ENCODE measurements at places on chromosomes 11 and 22.

DNA sequence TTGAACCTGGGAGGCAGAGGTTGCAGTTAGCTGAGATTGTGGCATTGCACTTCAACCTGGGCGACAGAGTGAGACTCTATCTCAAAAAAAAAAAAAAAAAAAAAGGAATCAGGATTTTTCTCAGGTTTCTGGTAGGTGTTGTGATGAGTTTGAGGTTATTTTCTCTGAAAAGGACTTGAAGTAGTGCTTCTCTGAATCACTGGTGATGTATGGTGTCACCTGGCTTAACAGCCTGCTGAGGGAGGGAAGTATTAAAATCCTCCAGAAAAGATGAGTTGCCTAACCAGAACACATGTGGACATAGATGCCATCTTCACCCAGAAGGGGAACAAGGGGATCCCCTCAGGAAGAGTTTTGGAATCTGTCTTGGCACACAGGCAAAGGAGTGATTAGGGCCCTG lies 20.1 kb downstream of the SMARCB1 start:
- DNase-seq, result no peak

GRCh38 chr11:84249344-84250135 lies 963.4 kb upstream of the CCDC90B start:
- DNase-seq, result no peak

DNA sequence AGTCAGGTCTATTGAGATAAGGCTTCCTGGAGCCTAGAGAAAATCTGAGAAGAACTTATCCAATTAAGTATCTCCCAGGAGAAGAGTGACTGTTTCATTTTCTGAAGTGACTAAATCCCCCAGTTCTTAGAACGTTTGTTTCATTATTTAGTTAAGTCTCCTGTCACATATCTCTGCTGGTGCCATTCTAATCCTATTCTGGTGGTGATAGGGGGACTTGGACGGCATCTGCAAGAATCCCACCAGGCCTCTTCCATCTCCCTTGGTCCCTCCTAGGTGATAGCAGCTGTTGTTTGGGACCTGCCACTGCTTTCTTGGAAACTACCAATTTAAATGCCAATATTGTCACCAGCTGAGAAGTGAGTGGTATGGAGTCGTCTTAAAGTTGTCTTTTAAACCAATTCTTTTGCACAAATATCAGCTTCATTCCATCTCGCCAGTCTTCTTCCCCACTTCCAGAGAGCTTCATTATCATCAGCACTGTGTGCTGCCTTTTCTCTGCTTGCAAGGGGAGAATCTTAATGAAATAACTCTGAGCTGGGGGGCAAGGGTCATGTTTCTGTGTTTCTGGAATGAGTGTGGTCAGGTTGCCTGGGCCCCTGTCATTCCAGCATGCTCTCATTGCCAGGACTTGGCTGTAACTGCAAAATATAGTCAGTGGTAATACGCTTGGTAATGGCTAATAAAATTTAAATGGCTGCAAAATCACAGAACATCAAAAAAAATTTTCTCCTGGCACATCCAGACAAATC lies 104.8 kb downstream of the LDLRAD3 start:
- DNase-seq, result no peak

- DNase-seq, result no peak
These were observed 110.4 kb downstream of the ELP4 start for GRCh38 chr11:31619980-31620379.

DNA sequence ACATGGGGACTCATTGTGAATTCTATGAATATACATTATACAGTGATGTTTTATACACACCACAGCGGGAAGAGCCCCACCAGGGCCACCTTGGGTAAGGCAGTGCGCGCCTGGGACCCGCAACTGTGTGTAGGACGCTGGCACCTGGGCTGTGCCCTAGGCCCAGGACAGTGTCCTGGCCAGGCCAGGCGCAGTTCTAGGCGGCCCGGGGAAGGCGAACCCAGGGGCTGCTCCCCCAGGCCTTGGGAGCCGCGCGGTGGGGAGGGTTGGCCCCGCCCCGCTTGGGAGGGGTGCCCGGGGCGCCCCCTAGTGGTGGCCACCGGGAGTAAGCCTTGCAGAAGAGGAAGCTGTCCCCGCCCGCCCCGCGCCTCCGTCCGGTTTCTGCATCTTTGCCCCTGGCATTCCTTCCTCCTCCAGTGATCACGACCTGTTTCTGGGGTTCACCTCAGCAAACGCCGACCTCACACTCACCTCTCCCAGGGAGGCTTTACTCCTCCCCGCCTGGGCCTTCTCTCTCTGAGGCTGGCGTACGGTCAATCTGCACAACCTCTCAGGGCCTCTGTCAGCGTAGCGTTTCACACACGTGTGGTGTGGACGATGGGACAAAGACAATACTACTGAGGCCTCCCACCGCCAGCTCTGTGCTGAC lies 9.5 kb upstream of the EHD1 start:
- no peak for DNase-seq

- peak; percentile 85 for DNase-seq
These were observed 4.6 kb downstream of the GATD1 start for GRCh38 chr11:772429-773390.

- no peak for DNase-seq
These were observed 71.0 kb downstream of the CYP2R1 start for GRCh38 chr11:14821031-14821430.

DNA sequence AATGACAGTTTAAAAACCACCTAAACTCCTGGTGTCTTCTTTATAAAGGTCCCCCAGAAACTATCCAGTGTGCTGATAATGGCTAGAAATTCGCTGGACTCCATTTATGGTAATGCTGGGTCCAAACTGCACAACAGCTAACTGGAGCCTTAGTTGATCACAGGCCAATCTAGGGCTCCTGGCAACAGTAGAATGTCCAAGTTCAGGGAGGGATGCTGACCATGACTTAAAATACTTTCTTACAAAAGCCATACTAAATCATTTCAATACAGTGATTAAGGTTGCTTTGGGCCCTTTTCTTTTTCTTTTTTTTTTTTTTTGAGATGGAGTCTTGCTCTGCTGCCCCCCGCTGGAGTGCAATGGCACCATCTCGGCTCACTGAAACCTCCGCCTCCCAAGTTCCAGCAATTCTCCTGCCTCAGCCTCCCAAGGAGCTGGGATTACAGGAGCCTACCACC lies 14.5 kb upstream of the GAB2 start:
- DNase-seq, result no peak

- no peak for DNase-seq
These were observed 70.2 kb downstream of the DBX1 start for GRCh38 chr11:20089796-20090653.

- no peak for DNase-seq
These were observed 18.1 kb upstream of the MYH9 start for GRCh38 chr22:36405671-36406538.

DNA sequence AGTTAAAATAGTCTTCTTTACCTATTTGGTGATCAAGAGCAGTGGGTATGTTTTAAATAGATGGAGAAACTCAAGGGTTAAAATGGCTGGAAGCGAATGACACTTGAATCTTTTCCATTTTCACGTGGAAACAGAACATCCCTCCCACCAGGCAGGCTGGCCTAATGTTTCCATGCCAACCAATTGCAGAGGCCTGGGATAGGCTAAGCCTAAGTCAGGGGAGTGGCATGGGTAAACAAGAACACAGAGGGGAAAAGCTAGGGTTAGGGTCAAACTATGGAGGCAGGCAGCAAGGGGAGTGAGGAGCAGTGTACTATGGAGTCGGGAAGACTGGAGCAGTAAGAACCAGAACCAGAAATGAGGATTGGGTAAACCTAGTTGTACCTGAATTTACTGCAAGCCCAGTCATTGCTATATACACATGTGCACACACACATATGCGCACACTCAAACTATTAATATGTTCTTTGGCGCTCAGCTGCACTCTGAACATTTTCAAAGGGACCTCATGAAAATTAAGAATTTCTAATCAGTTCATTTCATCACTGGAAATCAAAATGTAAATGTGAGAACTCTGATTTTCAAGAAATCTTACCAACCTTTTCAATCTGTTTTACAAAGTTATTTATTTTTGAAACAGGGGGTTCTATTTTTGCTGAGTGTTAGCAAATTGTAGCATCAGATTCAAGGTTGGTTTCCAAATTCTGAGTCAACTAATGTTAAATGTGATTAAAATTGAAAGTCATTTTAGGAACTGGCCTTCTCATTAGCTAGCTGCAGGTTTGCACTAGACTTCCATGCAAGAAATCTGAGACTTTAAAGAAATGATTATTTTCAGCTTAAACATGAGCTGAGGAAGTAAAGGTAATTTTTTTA lies 327.0 kb upstream of the CCDC90B start:
- DNase-seq, result no peak

- DNase-seq, result no peak
These were observed 215.1 kb downstream of the PGR start for GRCh38 chr11:100914415-100915110.

DNA sequence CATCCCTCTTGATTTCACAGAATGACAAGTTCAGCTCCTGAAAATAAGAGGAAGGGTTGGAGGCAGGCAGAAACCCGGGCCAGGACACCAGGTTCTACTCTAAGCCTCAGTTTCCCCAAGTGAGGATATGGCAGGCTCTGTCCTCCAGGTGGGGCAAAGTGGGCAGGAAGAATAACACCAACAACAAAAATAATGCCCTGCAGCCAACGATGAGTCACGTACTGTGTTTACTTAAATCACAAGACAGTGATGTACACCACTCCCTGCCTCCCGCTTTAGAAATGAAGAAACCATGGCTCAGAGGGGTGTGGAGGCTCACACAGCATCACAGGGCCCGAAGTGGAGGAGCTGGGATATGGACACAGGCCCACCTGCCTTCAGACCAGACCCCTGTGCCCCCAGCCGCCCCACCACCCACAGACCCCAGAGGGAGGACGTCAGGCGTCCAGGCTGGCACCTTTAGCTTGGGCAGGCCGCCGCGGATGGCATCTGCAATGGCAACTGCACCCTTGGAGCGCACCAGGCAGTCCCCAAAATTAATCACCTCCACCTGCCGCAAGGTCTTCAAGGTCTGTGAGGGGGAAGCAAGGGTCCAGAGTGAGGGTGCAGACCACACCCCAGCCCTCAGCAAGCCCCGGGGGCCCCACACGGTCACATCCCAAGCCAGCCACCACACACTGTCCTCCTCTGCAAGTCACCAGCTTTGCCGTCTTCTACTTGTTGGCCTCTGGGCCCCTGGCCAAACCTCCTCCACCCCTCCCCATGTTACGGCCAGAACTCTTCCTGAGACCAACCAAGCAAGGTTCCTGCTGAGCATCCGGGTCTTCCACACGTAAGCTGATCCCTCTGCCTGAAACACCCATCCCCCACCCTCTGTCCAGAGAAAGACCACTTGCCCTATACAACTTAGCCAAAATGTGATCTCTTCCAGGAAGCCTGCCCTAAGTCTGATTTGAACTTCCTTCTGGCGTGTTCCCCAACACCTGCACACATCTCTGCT lies 15.8 kb upstream of the CHADL start:
- DNase-seq, result no peak

DNA sequence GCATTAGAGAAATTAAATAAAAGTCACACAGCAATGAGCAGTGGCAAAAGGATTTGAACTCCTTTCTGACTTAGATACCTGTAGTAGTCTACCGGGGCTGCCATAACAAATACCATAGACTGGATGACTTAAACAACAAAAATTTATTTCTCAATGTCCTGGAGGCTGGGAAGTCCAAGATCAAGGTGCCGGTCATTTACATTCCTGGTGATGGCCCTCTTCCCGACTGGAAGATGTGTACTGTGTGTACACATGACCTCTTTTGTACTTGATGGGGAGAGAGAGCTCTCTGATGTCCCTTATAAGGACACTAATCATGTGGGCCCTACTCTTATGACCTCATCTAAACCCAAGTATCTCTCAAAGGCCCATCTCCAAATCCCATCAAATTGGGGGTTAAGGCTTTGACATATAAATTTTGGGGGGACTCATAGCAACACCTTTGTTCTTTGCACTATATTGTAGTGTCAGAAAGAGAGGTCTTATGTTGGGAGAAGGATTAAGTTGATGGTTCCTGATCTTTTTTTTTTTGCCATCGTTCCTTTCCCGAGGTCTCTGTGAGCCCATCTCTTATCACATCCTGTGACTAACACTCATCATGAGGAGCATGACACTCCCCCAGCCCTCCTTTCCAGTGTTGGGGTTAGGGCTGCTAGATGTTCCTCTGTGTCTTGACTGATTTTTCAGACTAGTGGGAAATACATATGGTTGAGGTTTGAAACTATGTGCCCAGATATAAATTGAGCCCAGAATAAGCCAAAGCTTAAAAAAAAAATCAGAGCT lies 104.3 kb downstream of the TRAF6 start:
- no peak for DNase-seq

DNA sequence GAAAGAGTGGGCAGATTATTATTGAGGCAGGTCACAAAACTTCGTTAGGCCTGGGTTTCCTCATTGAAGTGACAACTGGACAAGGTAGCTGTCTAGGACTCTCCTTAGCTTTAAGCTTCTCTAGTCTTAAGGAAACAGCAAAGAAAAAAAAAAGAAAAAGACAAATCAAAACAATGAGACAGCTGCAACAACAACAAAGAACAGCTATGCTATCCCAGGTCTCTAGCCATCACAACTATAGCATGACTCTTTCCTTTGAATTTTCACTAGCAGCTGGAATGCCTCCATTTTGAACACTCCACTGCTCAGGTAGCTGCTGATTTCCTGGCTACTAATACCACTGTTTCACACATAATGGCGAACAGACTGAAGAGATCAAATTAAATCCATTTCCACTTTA lies 302.4 kb upstream of the SORL1-AS1 start:
- DNase-seq, result no peak

DNA sequence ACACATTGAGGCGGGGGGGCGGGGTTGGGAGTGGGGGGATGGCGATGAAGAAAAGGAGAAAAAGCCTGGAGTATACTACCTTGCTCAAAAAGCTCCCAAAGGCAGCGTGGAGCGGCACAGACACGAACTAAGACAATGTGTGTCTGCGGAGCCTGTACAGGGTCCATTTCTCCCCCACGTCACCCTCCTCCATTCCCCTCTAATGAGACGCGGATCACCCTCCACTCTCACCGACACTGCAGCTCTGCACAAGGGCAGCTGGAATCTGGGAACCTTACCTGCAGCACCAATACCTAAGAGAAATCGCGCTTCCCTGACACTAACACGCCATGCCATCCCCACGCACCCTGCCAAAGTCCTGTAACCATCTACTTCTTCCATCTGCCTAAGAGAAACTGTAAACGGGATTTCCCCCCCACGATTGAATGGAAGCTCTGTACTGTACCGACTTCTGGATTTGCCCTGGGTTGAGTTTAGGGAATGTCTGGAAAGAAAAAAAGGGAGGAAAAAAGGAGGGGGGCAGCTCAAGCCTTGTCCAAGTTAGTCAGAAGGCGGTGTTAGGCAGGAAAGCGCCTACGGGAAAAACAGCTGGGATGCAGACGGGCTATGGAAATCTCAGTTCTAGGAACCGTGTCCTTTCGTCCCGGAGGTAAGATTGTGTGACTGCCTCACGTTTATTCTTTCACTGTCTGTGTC lies 125.7 kb upstream of the C11orf58 start:
- DNase-seq, result no peak
